ENCODE measurements at places on chromosomes 13 and 19.

GRCh38 chr13:78607409-78608251, 4.3 kb upstream of the POU4F1 start:
- DNase-seq = no peak

DNA sequence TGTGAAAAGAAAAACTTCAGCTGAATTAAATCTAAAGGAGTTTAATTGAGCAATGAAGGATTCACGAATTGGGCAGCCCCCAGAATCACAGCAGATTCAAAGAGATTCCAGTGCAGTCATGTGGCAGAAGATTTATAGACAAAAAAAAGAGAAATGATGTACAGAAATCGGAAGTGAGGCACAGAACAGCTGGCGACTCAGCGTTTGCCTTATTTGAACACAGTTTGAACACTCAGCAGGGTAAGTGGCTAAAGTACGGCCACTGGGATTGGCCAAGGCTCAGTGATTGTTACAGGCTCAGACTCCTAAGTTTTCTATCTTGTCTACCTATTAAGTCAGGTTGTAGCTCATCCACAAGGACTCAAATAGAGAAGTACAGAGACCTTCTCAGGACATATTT, 11.6 kb upstream of the CFAP97D2 start:
- no peak for DNase-seq

- DNase-seq = no peak
These were observed 663 bp upstream of the PLA2G4C start for GRCh38 chr19:48111280-48111679.

DNA sequence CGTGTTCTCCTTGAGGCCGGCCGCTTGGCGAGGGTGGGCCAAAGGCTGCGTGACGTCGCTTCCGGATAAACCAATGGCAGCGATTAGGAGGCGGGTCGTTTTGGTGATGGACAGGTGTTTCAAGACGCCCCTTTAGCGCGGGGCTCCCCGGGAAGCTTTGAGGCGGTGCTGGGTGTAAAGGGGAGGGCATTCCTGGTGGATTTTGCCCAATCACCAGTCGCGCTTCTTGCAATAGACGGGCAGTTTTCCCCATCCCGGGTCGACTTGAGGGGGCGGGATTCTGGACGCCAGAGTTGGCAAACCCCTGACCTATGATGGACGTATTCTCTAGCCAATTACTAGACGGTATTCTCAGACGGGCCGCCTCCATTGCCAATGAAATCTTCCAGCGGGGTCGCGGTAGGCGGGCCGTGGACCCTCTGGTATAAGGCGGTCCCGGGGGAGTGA, 264 bp upstream of the PRMT1 start:
- no peak for DNase-seq

DNA sequence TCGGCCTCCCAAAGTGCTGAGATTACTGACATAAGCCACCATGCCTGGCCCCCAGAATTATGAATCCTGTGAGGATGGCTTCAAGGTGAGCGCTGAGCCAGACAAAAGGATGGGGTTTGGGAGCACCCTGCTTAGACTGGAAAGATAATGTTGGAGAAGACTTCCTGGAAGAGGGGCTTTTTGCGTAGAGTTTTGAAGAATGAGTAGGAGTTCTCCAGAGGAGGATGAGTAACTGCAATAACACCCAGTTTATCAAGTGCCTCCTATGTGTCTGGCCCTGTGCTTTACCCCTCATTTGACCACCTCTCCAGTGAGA, 641 bp upstream of the GDF15 start:
- no peak for DNase-seq

DNA sequence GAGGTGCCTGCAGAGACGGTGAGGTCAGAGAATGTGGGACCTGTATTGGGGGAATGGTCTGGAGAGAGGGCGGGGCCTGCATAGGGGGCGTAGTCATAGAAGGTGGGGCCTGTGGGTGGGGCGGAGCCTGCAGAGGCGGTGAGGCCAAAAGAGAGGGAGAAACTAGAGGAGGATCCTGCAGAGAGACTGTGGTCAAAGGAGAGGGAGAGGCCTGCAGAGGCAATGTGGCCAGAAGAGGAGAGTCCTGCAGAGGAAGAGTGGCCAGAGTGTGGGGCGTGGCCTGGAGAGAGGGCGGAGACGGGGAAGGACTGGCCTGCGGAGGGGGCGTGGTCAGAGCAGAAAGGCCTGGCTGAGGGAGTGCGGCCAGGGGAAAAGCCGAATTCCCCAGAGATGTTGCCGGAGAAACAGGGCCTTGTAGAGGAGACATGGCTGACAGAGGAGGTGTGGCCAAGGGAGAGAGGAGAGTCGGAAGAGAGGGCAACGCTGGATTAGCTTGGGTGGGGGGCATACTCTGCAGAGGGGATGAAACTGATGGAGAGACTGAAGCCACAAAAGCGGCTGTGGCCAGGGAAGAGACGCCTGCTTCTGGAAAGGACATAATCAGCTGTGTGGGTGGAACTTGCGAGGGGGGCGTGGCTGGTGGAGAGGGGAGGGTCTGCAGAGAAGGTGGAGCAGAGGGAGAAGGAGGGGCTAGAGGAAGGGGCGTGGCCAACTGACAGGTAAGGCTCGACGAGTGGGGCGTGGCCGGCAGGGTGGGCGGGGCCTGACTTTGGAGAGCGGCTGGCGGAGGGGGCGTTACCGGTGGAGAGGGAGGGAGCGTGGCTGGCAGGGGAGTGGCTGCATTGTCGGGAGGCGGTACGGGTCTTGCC, 2.5 kb downstream of the PRR36 start:
- no peak for DNase-seq

DNA sequence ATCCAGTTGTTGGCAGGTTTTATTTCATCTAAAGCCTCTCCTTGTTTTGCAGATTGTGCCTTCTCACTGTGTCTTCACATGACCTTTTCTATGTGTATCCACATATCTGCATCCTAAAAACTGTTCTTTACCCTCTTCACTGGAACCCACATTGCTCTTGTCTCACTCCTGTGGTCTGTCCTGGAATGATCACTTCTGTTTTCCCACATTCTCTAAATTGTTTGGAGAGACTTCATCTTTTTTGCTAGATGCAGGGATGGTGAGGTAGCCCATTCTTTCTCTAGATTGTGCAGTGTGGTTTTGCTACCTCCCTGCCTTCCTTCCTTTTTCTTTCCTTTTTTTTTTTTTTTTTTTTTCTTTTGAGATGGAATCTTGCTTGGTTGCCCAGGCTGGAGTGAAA, 608.6 kb upstream of the MIR17HG start:
- DNase-seq = no peak

GRCh38 chr19:53612762-53613526, 18.9 kb upstream of the DPRX start:
- DNase-seq = no peak

DNA sequence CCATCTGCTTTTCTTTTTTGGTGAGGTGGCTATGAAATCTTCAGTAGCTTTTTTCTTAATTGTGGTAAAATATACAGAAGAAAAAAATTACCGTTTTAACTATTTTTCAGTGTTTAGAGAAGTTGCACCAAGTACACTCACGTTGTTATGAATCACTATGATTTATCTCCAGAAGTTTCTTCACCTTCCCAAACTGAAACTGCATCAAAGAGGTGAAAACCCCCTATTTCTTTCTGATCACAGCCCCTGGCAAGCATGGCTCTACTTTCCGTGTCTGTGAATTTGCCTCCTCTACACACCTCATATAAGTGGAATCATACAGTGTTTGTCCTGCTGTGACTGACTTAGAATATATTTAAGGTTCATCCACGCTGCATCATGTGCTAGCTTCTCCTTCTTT, 15.6 kb upstream of the SIGLEC10 start:
- DNase-seq = no peak

DNA sequence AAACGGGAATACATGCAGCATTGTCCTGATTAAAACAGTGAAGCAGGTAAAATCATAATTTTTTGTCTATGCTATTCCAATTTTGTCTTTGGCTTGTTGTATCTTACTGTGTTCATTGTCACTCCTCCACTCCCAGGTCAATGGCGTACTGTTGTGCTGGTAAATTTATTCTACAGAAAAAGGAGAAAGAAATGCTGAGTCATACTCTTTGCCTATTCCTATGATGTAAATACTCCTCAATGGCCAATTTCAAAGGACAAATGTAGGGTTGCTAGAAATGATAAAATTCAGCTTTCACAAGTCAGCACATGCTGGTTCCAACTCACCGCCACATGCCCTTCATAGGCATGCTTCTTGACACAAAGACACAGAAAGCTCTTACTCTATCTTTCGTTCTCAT, 694.4 kb upstream of the PCDH20 start:
- no peak for DNase-seq

DNA sequence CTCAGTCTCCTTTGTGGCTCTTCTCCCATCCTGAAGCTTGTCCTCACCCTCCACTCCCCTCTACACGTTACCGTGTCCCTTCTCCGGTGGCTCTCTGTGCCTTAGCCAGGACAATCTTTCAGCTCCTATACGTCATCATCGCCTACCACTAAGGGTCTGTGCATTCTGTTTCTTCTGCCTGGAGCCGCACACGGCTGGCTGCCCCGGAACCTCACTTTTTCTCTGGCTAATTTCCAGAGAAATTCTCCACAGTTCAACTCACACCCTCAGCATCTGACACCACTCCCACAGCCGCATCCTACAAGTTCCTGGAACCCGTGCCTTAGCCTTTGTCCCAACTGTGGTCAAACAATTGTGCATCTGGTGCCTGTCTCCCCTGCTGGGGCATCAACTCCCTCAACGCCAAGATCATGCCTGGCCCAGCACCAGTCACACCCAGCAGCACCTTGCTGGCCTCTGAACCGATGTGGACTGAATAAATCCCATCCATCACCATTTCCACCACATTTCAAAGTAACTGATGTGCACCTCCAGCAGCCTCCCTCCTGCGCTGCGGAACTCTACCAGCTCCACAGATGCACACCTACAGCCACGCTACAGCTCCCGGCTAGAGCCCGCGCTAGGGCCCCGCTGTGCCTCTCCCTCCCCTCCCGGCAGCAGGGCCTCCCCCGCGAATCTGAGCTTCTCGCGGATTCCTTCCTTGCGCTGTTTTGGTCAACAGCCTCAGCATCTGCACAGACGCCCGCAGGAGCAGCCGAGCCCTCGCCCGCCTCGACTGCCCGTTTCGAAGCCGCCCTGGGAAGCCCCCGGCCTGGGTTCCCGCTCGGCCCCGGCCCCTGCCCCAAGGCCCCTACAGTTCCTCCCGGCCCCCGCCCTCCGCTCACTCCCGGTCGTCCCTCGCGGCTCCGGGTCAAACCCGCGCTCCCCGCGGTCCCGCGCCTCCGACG, 689 bp downstream of the DCUN1D2 start:
- DNase-seq = no peak

DNA sequence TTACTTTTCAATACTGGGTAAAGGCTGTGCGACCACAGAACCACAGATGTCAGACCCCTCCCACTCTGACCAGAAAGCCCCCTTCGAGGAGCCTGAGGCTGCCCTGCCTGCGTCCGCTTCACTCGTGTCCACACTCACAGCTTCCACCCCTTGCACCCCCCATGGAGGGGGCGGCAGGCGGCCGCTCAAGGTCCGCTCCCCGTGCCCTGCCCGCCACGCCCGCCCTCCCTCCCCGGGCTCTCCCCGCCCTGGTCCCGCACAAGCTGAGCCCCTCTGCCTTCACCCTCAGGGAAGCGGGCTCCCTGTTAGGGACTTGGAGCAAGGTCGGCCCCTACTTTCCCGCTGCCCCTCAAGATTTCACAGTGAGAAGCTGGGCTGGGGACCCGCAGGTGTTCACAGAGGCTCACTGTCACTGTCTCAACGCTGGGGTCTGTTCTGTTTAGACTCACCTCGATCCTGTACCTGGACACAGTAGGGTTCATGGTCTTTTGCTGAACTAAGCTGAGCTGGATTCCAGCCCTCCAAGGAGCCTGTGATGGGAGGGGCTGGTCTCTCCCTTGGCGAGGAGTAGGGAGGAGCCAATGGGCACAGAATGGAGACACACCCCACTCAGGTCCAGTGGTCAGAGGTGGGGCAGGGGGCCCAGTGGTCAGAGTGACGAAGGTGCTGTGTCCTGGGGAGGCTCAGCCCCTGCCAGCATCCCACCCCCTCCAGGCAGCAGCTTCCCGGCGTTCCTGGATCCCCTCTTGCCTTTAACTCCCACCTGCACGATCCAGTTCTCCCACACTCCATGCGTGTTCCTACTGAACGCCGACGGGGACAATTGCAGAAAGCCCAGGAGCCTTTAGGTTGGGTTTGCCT, 69.5 kb downstream of the SPACA7 start:
- DNase-seq = no peak

DNA sequence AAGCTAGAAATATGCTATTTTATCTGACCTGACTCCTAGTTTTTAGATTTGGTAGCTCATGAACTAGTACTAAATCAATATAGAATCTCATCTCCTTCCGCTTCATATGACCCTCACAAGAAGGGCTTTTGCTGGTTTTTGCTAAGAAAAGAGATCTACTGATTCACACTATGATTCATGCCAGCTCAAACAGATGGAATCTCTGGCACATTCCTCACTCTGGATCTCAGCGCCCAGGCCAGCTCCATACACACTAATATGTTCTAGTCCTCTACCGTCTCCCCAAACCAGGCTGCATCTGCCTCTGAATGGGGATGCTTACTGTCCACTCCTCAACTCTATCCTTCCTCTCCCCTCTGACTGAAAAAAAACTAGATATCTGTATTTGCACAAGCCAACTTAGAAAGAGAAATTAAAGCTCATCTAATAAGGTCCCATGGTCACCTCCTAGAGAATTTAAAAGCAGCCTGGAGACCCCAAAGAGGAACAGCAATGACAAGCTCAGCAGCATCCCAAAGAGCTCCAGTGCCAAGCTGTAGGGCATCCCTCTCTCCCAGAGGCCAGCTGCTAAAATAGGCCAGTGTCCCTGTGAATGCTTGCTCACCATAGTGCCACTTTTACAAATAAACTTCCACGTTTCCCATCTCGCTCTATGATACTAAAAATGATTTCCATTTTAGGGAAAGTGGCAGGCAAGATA, 74.9 kb downstream of the LHFPL6 start:
- DNase-seq = no peak

DNA sequence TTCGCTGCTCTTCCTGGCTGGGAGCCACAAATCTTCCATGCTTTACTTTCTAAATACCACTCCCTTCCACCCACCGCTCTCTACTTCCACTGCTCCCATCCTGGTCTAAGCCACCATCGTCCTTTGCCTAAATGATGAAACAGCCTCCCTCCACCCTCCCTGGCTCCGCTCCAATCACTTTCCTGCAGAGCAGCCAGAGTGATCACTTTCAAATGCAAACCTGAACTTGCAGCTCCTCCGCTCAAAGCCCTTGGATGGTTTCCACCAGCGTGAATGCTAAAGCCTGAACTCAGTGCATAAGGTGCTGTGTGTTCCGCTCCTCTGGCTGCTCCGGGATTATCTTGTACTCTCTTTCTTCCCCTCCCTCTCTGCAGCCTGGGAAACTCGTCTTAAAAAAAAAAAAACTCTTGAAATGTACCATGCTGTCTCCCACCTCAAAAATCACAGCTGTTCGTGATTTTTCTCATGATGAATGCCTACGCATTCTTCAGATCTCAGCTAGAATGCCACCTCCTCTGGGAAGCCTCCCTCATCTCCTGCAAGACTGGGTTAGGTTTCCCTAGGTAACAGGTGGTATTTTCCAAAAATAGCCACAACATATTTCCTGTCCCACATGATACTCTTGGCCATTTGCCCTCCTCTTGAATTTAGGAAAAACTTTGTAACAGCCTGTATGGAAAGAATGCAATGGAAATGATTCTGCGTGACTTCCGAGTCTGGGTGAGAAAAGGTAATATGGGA, 3.7 kb upstream of the SIN3B start:
- DNase-seq = no peak
